ENCODE measurements at places on chromosomes 13 and 19.
A peak's percentile ranks its signal among the peaks of the same experiment; 100 is the strongest.

DNA sequence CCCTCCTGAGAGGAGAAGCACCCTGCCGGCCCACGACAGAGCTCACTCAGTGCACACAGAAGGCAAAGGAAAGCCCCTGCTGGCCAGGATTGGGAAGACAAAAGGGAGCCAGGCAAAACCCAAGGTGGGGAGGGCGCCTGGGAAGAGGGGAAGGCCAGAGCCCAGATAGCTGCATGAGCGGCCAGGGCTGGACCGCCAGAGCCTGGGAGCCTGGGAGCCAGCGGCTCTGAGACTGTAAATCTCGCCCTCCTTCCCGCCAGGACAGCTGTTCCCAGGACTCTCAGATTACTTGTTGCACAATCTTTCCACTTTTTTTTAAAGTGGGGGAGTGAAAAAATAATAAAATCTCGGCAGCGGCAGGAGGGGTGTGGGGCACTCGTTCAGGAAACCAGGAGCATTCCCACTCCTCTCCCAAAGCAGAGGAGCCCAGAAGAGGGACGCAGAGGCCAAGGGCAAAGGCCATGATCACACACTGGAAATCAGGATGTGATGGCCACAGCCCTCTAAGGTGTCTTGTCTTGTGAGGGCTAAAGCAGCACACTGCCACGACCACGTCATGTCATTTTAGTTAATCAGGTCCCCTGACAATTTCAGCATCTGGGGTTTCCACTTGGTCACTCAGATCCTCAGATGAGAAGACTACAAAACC lies 19.6 kb upstream of the EPHX3 start:
- peak; percentile 68 for DNase-seq

GRCh38 chr19:50869479-50869878 lies 3.8 kb upstream of the KLK2 start:
- DNase-seq: no peak

- DNase-seq: peak; percentile 92
Observed at GRCh38 chr19:35124098-35125060, 8.8 kb downstream of the FXYD3 start.

- no peak for DNase-seq
Observed at GRCh38 chr19:45972947-45973540, 621 bp downstream of the NOVA2 start.

GRCh38 chr13:60152904-60153303 lies 10.8 kb downstream of the DIAPH3 start:
- no peak for DNase-seq

DNA sequence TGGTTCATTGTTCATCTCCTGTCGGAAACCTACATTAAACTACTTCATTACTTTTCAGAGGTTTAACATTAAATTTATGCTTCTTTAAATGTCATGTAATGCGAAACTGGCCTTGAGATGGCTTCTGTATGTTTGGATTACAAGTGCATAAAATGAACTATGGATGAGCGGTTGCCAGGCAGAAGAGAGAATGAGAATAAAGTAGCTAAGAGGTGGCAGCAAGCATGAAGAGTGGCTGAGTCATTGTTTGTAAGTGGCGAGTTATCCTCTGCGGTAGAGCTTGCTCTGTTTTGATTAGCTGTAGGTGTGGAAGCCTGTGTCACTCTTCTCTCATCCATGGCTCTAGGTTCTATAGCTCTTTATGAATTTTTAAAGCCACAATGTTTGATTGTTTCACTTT lies 1139.6 kb upstream of the PCDH9 start:
- DNase-seq: no peak

Data from retina (tissue), 1 donor.